ENCODE measurements at places on chromosomes 16 and 17. TPM values are rescaled to one million over a fixed set of nuclear protein-coding genes. Genes with fewer than 3 reads are reported as not detected.

The KRT24 gene
- total RNA-seq, result not detected

The KRT33A gene
- total RNA-seq, result not detected

The KRT9 gene
- total RNA-seq, result not detected

The TP53TG3F gene
- 0.15 TPM for total RNA-seq

The PIRT gene
- not detected for total RNA-seq

The PRAC1 gene
- total RNA-seq, result not detected

The PPL gene
- 3.4 TPM for total RNA-seq

Measured in A549 treated with Mapracorat at 1 μM for 4 hours (cell line).